ENCODE measurements at places on chromosomes 4 and X.

DNA sequence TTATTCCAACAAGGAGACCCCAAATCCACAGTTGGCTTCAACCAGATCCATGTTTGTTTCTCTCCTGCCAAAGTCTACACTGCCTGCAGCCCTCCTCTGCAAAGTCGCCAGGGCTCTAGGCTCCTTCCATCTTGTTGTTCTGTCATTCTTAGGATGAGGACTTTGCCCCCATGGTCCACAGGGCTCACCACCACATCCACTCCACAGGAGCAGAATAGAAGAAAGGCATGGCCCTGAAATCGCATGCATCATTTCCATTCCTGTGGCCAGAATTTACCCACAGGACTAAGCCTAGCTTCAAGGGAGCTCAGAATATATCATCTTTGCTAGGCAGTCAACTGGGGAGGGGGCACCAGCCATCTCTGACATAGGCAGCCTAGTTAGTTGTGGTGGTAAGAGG, 254.7 kb downstream of the FBXW7 start:
- no peak for DNase-seq
- no peaks in the 10 kb centered on the region for H3K36me3 ChIP-seq
- H3K27ac ChIP-seq: peak overlapping the region; percentile 67
- peaks cover 11% of the 10 kb centered on the region for H3K27me3 ChIP-seq
- peaks cover 7% of the 10 kb centered on the region for H3K4me1 ChIP-seq

GRCh38 chr4:9903317-9903716, 118.0 kb downstream of the SLC2A9 start:
- H3K4me3 ChIP-seq: no peak overlapping the region
- H3K27ac ChIP-seq: no peak overlapping the region
- no peaks in the 10 kb centered on the region for H3K27me3 ChIP-seq
- DNase-seq: no peak

DNA sequence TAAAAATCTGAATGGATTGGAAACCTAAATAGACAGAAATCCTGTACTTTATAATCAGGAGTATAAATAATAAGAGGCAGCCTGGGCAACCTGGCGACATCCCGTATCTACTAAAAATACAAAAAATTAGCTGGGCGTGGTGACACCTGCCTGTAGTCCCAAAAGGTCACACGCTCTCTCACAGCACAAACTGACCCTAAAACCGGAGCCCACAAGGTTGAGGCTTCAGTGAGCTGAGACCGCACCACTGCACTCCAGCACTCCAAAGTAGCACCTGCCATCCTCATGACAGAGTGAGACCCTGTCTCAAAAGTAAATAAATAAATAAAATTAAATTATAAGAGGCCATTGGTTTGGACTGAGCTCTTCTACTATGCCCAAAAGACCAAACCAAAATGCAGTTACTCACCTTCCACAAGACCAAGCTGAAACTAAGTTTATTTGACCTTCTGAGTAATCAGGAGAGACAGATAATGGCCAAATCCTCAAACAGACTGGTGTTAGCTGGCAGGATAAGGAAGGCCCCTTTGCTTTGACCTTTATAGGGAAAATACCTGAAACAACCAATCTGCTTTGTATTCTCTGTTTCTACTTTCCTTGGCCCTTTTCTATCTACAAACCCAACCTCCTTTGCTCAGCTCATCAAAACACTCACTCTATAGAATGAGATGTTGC, 3.2 kb upstream of the GRSF1 start:
- no peak for DNase-seq
- H3K36me3 ChIP-seq: peaks cover 4% of the 10 kb centered on the region
- H3K27ac ChIP-seq: no peak overlapping the region
- peaks cover 6% of the 10 kb centered on the region for H3K4me1 ChIP-seq

- H3K4me1 ChIP-seq: peaks cover 2% of the 10 kb centered on the region
- no peak overlapping the region for H3K27ac ChIP-seq
- H3K36me3 ChIP-seq: no peaks in the 10 kb centered on the region
- no peaks in the 10 kb centered on the region for H3K27me3 ChIP-seq
- no peak overlapping the region for H3K4me3 ChIP-seq
These were observed 43.0 kb downstream of the UNC5C start for GRCh38 chr4:95505799-95506198.

DNA sequence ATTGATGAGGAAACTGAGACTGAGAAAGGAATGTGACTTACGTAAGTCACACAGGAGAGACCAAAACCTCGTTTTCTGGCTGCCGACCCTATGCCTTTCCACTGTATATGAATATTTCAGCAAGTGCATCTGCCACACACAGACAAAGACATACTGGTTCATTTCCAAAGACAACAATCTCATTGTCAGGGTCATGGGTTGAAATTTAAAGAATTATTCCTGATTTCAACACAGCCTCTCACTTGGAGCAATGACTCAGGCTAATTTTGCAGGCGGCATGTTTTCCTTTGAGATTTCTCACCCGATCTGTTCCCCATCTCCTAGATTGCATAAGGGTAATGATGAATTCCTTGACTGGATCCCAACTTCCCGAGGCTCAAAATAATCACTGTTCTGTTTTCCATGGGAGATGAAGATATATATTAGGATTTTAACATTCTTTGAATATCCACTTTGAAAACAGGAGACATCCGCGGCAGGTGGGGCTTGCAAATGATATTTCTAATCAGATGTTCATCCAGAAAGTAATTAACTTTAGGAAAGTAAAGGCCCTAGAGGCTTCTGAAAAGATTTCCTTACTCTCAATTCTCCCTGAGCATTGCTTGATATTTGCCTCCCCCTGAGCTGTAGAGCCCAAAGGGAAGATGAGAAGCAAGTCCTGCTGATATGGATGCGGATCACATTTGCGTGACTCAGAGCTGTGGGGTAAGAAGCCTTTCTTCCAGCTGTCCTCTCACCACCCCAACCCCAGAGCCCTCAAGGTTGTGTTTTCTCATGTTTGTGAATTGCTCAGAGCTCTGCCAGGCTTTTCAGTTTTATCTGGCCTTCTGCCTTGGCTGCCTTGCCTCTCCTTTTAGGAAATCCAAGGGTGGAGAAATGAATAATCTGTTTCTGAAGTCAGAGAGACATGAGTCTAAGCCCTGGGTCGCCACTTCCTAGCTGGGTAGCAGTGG, 361.1 kb upstream of the BOD1L1 start:
- H3K4me1 ChIP-seq: peaks cover 2% of the 10 kb centered on the region
- H3K27ac ChIP-seq: no peak overlapping the region
- DNase-seq: no peak
- H3K27me3 ChIP-seq: no peaks in the 10 kb centered on the region
- H3K36me3 ChIP-seq: no peaks in the 10 kb centered on the region
- no peak overlapping the region for H3K4me3 ChIP-seq

DNA sequence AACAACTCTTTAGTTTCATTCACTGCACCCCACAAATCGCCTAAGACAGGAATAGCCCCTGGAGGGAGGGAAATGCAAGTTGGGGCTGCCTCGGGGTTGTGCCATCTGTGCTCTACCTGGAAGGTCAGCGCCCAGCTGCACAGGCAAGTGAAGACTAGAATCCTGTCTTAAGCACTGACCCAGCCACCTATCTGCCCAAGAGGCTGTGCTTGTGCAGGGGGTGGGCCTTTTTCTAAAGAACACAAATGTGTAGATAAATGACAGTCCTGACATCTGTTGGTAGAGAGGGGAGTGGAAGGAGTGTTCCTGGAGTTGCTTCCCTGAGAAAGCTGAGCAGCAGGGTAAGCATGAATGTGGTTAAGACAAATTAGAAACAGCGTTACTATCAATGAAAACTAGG, 15.7 kb downstream of the ZNF518B start:
- no peak for DNase-seq
- no peak overlapping the region for H3K4me3 ChIP-seq
- H3K27ac ChIP-seq: no peak overlapping the region
- peaks cover 38% of the 10 kb centered on the region for H3K36me3 ChIP-seq
- peaks cover 9% of the 10 kb centered on the region for H3K4me1 ChIP-seq
- no peaks in the 10 kb centered on the region for H3K27me3 ChIP-seq

DNA sequence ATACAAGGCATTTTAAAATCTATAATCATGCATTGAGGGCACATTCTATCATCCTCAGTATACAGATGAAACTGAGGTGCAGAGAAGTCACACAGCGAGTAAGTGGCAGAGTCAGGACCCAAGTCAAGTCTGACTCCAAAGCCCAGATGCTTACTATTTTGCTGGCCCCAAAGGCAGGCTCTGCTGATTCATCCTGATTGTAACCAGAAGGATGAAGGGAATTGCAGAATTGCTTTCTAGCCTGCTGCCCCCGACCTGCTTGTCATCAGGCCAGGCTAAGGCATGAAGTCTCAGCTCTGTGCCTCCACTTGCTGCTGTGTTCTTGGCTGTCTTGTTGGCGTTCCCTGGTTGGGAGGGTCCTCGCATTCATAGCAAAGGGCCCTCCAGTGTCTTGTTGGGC, 62.7 kb downstream of the SLC9A6 start:
- H3K27me3 ChIP-seq: no peaks in the 10 kb centered on the region
- no peak overlapping the region for H3K27ac ChIP-seq
- H3K4me1 ChIP-seq: peaks cover 5% of the 10 kb centered on the region
- H3K4me3 ChIP-seq: no peak overlapping the region
- H3K36me3 ChIP-seq: no peaks in the 10 kb centered on the region
- no peak for DNase-seq

- H3K27ac ChIP-seq: peak overlapping the region; percentile 70
- H3K27me3 ChIP-seq: peaks cover 2% of the 10 kb centered on the region
- H3K36me3 ChIP-seq: no peaks in the 10 kb centered on the region
- H3K4me3 ChIP-seq: no peak overlapping the region
- no peak for DNase-seq
These were observed 17.1 kb upstream of the C1QTNF7 start for GRCh38 chr4:15410750-15411149.

GRCh38 chr4:149793459-149793858, 22.2 kb downstream of the IQCM start:
- no peak overlapping the region for H3K4me3 ChIP-seq
- H3K4me1 ChIP-seq: no peaks in the 10 kb centered on the region
- no peak for DNase-seq
- no peaks in the 10 kb centered on the region for H3K36me3 ChIP-seq
- H3K27me3 ChIP-seq: no peaks in the 10 kb centered on the region

DNA sequence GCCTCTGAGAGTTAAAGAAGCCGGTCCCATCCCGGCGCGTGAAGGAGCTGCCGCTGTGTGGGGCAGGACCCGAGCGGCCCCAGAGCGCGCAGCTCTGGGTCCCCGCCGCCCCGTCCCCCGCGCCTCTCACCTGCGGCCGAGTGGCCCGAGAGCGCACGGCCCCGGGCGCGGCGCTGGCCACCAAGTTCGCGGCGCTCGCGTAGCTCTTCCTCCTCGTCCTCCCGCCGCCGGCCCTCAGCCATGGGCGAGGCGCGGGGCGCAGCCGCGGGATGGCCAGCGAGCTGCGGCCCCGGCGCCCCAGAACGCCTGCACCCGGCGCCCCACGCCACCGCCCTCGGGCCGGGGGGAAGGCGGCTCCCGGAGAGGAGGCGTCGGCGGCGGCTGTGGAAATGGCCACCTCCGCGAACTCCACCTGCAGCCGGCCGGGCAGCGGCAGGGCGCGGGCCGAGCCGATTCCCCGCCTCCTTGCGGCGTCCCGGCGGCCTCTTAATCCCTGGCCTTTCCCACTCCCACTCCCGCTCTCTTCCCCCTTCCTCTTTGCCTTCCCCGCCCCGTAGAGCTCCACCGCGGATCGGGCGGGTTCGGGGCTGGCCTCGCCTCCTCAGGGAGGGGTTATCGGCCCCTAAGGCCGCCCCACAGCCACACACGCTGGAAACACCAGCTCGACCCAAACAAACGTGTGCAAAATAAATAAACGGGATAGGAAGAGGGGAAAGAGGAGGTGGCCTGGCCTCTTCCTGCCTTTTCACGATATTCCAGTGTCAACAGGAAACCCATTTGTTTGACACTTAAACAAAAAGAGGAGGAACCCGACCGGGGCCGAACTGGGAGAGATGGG, at the start of gene SH3D19:
SH3D19 (minus strand) TSS at position 495 of the 838 bp plus-strand sequence; CDS start at position 242, 253 bp downstream.
- peak within 1 kb of the TSS; percentile 95 for H3K27ac ChIP-seq
- DNase-seq: peak; percentile 82
- H3K4me1 ChIP-seq: peaks cover 39% of the 10 kb centered on the region
- H3K4me3 ChIP-seq: peak within 1 kb of the TSS; percentile 98

GRCh38 chrX:49627086-49627777, 28.4 kb downstream of the GAGE1 start:
- no peaks in the 10 kb centered on the region for H3K36me3 ChIP-seq
- no peak overlapping the region for H3K4me3 ChIP-seq
- DNase-seq: no peak
- H3K27ac ChIP-seq: no peak overlapping the region

GRCh38 chrX:96591421-96591820, 93.2 kb upstream of the DIAPH2 start:
- H3K4me3 ChIP-seq: no peak overlapping the region
- no peak overlapping the region for H3K27ac ChIP-seq
- DNase-seq: no peak
- no peaks in the 10 kb centered on the region for H3K27me3 ChIP-seq
- H3K36me3 ChIP-seq: no peaks in the 10 kb centered on the region
- no peaks in the 10 kb centered on the region for H3K4me1 ChIP-seq

DNA sequence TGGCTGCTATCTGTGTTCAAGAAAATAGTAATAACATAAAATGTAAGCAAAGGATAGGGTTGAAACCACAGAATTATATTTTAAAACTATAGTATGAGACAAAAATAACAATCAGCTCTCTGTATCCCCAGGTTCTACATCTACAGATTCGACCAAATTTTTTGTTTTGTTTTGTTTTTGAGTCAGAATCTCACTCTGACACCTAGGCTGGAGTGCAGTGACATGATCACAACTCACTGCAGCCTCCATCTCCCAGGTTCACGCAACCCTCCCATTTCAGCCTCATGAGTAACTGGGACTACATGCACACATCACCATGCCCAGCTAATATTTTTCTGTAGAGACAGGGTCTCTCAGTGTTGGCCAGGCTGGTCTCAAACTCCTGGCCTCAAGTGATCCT, 113.2 kb downstream of the MAB21L2 start:
- H3K4me1 ChIP-seq: no peaks in the 10 kb centered on the region
- no peaks in the 10 kb centered on the region for H3K36me3 ChIP-seq
- no peaks in the 10 kb centered on the region for H3K27me3 ChIP-seq
- no peak overlapping the region for H3K4me3 ChIP-seq

GRCh38 chr4:186826846-186827533, 103.3 kb upstream of the FAT1 start:
- H3K27me3 ChIP-seq: no peaks in the 10 kb centered on the region
- DNase-seq: no peak
- no peak overlapping the region for H3K4me3 ChIP-seq
- no peak overlapping the region for H3K27ac ChIP-seq
- no peaks in the 10 kb centered on the region for H3K36me3 ChIP-seq

- H3K4me1 ChIP-seq: peaks cover 9% of the 10 kb centered on the region
- no peak overlapping the region for H3K4me3 ChIP-seq
- DNase-seq: no peak
- no peak overlapping the region for H3K27ac ChIP-seq
- H3K27me3 ChIP-seq: peaks cover 2% of the 10 kb centered on the region
These were observed 165.6 kb downstream of the SH3KBP1 start for GRCh38 chrX:19721726-19722370.

- no peak overlapping the region for H3K4me3 ChIP-seq
- DNase-seq: no peak
- H3K27ac ChIP-seq: no peak overlapping the region
- peaks cover 1% of the 10 kb centered on the region for H3K27me3 ChIP-seq
These were observed 434.3 kb upstream of the FAT1 start for GRCh38 chr4:187158003-187158402.

DNA sequence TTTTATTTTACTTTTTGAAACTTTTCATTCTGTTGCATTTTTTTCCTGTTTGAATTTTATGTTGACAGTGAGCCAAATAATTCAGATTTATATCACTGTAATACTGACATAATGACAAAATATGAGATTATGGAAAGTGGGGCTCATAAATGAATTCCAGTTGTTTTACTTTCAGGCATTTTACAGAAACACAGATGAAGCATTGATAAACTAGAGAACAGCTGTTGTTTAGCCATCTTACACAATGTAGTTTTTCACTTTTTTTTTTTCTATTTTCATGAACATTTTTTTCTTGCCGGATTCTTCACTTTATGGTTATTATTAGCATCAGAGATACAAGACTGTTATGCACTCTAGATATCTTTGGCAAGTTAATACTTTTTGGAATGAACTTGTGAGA, 91.7 kb upstream of the PAQR3 start:
- DNase-seq: no peak
- H3K27ac ChIP-seq: no peak overlapping the region
- H3K27me3 ChIP-seq: no peaks in the 10 kb centered on the region
- no peaks in the 10 kb centered on the region for H3K4me1 ChIP-seq
- H3K36me3 ChIP-seq: no peaks in the 10 kb centered on the region
